Activated T-helper 1 cell treated with Interleukin-2 at 50 U/mL for 16 hours (primary cell): ENCODE measurements at places on chromosomes 6 and 20.
A peak's percentile ranks its signal among the peaks of the same experiment; 100 is the strongest.

GRCh38 chr6:142945446-142946180 is 637 bp upstream of the HIVEP2 start:
- peak; percentile 35 for DNase-seq

GRCh38 chr6:108632441-108632840 is 71.7 kb downstream of the FOXO3 start:
- DNase-seq, result no peak

DNA sequence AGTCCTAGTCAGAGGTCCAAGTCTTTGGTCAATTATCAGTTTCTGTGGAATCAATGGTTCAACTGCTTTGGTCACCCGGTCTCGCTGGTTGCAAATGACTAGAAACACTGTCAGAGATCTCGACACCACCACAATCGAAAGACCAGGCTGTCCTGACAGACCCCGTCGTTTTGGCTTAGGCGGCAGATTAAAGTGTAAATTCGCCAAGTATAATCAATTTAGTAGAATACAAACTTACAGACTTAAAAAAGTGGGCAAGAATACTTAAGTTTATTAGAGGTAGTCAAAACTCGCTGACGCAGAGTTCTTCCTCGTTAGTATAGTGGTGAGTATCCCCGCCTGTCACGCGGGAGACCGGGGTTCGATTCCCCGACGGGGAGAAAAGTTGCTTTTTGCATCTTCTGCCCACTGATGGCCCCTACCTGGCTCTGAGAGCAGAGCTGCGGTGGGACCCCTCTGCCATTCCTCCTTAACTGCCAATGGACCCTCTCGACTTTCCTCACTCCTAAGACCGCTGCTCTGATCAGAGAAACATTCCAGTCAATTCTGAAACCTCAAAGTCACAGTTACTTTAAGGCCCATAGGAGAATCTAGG is 30.6 kb upstream of the ZNF184 start:
- DNase-seq, result peak; percentile 55

GRCh38 chr20:45852326-45852725 is 4.9 kb downstream of the ACOT8 start:
- DNase-seq, result no peak

DNA sequence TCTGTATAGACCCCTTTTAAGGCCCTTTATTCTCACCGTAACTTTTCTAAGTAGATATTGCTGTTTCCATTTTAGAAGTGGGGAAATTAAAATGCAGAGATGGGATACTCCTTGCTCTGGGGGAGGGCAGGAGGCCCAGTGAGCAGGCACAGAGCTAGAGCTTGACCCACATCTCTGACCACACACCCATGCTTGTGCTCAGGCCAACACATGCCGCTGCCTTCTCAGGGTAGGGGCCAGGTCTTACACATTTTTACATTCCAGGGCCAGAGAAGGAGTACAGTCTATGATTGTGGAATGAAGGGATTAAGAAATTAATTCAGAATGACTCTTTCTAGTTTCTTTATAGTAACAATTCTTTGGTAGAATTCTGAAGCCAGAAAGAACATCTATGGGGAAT is 104.8 kb downstream of the SOBP start:
- DNase-seq, result no peak

GRCh38 chr6:38091613-38092012 is 272.1 kb downstream of the ZFAND3 start:
- no peak for DNase-seq

- DNase-seq, result no peak
Observed at GRCh38 chr6:21037453-21037852, 503.2 kb downstream of the CDKAL1 start.

GRCh38 chr20:38926934-38927616 is 858 bp downstream of the FAM83D start:
- DNase-seq, result no peak

DNA sequence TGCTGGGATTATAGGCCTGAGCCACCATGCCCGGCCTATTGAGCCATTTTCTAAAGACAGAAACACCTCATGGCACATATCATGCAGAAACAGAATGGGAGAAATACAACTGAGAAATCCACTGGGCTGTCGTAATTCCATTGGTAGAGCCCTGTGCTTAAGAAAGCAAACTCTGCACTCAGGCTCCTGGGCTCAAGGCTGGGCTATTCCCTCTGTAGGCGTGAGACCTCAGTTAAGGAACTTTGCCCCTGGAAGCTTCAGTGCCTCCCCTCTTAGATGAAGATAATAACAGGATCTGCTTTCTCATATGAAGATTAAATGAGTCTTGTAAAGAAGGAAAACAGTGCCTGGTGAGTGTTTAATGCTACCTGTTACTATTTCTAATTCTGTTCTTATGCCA is 120.3 kb downstream of the PXDC1 start:
- no peak for DNase-seq

GRCh38 chr6:148532698-148533097 is 190.1 kb downstream of the SASH1 start:
- DNase-seq, result no peak

DNA sequence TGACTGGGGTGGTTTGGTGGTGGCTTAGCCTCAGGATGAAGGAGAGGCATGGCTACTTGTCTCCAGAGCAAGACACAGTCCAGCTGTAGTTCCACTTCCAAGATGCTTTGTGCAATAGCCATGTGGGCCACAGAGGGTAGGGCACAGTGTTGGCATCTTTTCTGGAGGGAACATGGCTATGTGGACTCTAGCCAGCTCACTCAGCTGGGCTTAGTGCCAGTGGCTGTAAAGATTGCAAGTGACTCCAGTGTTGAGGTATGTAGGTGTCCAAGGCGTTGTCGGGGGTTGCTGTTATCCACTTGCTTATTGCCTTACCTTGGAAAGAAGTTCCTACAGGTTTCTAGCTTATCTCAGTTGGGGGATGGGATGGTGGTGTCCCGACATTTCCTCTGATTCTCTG is 233.4 kb downstream of the CD109 start:
- no peak for DNase-seq

- no peak for DNase-seq
Observed at GRCh38 chr20:50870561-50871161, 60.6 kb downstream of the ADNP start.

- no peak for DNase-seq
Observed at GRCh38 chr6:10794239-10794638, 44.1 kb downstream of the MAK start.

GRCh38 chr20:58127701-58128111 is 100.7 kb downstream of the ANKRD60 start:
- no peak for DNase-seq
